ENCODE measurements at places on chromosomes 2 and 18. TPM values are rescaled to one million over a fixed set of nuclear protein-coding genes. Genes with fewer than 3 reads are reported as not detected.

- H3K36me3 ChIP-seq, result peaks cover 21% of the 10 kb centered on the region
- no peak overlapping the region for H3K27ac ChIP-seq
- H3K4me1 ChIP-seq, result peaks cover 7% of the 10 kb centered on the region
- no peak overlapping the region for H3K4me3 ChIP-seq
Measured at GRCh38 chr2:28172114-28172898, 220.4 kb upstream of the FOSL2 start.

DNA sequence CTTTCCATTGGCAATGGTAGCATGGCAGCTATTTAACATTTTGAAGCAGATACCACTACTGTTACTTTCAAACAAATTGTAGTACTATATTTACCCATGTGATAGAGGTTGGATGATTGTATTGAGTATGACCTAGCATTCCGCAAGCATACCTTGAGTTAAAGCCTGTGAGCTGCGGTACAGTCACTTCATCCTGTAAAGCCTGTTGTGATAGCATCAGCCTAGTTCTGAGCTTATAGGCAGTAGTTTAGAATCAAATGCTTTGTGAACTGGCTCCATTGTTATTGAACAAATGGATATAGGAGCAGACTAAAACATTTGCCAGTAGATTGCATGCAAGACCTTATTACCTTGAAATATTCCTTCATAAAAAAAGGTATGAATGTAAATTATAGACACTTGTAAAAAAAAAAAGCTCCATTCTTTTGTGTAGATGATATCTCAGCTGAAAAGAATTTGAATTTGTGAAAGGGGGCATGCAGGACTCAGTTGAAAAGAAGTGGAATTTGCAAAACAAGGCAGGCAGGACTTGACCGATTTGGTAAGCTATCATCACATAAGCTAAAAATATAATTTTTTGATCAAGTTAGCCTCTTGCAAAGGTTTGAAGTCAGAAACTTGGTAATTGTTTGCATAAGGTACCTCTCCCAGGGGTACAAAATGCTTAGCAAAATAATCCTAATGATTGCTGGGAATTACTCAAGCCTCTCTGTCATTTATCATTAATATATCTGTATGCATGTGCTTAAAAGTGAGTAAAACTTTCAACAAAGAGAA is 138.5 kb upstream of the ITGA4 start:
- H3K36me3 ChIP-seq, result peaks cover 15% of the 10 kb centered on the region
- H3K27me3 ChIP-seq, result no peaks in the 10 kb centered on the region
- no peak overlapping the region for H3K27ac ChIP-seq
- H3K4me1 ChIP-seq, result peaks cover 14% of the 10 kb centered on the region

DNA sequence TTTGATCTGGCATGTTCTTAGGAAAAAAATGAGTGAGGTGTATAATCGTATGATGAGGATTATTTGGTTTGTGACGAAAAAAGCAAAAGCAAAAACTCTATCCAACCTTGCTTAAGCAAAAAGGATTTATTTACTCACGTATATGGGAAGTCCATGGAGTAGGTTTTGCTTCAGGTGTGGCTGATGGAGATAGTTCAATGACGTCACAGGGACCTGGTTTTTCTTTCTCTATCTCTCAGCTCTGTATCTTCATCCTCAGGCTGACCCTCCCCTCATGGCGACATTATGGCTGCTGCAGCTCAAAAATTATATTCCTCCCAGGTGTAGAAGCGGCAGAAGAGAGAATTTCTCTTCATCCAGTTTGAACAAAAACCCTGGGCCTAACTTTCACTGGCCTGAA is 8.9 kb downstream of the TMSB10 start:
- DNase-seq, result no peak
- peaks cover 10% of the 10 kb centered on the region for H3K36me3 ChIP-seq
- H3K27ac ChIP-seq, result no peak overlapping the region
- H3K4me1 ChIP-seq, result peaks cover 40% of the 10 kb centered on the region
- no peaks in the 10 kb centered on the region for H3K27me3 ChIP-seq
- H3K4me3 ChIP-seq, result no peak overlapping the region

DNA sequence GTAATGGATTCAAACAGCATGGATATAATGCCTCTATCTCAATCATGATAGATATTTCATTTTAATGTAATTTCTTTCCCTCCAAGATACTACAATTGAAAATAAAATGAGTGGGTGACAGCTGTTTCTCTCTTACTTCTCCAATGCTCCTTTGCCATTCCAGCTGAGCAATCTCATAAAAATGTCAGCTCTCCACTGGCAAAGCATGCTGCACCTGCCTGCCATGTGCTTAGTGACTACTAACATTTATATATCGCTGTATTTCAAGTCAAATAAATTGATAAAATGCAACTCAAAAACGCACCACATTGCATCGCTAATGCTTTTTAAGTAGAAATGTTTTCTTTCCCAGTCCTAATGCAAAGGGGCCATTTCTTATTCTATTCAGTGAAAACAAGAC is 1093.9 kb downstream of the CBLN2 start:
- H3K27ac ChIP-seq, result no peak overlapping the region
- no peaks in the 10 kb centered on the region for H3K27me3 ChIP-seq
- DNase-seq, result no peak
- no peaks in the 10 kb centered on the region for H3K4me1 ChIP-seq

The UGT1A4 gene
- not detected for total RNA-seq

The RNU2-63P gene
- 4.5 TPM for total RNA-seq
